CD4-positive, alpha-beta T cell treated with Interleukin-21 for 1 hour (primary cell): ENCODE measurements at places on chromosomes 3 and 15.

DNA sequence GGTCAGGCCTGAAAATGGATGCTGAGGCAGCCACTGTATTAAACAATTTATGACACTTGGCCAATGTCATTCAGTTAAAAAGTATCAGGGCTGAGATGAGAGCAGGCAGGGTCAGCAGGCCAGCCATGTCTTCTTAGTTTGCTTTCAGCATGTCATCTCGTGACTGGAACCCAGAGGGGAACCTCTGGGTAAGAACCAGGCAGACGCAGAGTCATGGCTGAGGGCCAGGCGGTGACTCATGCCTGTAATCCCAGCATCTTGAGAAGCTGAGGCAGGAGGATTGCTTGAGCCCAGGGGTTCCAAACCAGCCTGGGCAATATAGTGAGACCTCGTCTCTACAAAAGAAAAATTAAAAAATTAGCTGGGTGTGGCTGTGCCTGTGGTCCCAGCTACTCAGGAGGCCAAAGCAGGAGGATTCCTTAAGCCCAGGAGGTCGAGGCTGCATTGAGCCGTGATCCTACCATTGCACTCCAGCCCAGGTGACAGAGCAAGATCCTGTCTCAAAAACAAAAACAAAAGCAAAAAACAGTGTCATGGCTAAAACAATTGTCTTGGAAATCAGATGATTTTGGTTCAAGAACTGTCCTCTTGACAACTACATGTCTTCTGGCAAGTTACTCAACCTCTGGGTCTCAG, 11.7 kb downstream of the BCL2L10 start:
- DNase-seq, result no peak

- DNase-seq, result no peak
Measured at GRCh38 chr3:108554913-108555571, 34.2 kb downstream of the CIP2A start.

GRCh38 chr3:127036209-127037020, 53.5 kb downstream of the PLXNA1 start:
- DNase-seq, result no peak

DNA sequence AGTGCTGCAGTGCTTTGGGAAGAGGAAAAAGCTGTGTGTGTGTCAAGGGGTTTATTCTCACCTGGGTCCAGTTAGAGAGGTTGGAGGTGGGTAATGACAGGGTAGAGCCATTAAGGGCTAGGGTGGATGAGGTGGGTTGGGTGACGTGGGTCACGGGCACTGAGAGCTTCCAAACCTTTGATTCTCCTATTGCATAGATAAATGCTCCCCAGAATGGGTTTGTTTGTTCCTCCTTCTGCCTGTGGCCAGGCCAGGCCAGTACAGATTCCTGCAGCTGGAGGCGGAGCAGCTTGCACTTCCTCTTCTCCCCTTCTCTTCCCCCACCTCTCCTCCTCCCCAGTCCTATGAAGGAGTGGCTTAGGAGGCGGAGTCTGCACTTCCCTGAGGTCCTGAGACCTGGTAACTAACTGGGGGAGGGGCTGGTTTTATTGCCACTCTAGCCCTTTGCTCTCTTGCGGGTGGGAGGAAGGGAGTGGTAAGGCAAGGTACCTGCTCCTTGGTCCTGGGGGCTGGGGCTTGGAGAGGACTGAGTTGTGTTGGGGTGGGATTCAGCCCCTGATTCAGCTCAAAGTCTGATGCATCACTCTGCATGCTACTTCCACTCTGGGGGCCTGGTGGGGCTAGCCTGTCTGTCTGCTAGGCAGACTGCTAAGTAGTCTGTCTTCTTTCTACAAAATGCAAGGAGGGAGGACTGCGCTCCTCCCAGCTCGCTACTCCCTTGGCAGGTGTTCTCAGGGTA, 3.5 kb downstream of the SPINT1 start:
- peak; percentile 18 for DNase-seq

DNA sequence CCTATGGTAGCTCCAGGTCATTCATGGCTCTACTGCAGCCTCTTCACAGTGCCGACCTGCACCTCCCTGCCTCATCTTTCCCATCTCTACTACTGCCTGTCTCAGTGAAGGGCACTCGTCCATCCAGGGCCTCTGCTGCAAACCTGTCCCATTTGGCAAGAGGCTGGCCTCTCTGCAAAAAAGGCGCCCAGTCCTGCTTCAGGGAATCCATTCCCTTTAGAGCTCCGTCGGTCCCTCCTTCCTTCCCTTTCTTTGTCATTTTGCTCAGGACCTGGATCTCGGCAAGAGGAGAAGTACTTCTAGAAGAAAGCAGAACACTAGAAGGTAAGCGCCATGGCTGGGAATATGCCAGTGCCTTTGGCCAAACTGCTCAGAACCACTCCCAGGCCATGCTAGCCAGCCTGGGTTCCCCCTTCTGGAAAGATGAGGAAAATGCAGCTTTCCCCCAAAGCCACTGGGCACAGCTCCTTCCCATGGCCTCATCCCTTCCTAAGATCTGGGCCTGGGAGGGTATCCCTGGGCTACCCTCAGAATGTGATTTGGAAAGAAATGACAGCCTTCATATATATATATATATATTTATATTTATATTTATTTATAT, 6.4 kb upstream of the ISL2 start:
- no peak for DNase-seq
